ENCODE measurements at places on chromosomes 13 and 19. TPM values are rescaled to one million over a fixed set of nuclear protein-coding genes. Genes with fewer than 3 reads are reported as not detected.

SMIM7 gene
- total RNA-seq: 117 TPM

CEACAM18 gene
- not detected for total RNA-seq

DNA sequence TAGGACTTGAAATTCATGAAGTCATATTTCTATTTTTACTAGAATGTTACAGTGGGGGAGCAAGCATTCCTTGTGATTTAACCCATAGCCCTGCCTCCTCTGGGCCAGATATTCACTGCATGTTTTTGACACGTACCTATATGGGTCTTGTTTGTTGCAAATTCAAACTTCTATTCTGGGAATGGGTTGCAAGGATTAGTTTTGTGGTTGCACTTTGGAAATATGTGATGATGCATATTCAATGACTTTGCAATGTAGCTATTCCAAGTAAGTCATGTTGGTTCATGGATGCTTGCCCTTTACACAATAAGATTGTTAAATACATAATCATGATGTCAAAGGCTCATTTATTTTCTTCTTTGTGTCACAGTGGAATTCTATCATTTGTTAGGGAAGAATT lies 440.8 kb downstream of the TDRD3 start:
- DNase-seq: no peak

DNA sequence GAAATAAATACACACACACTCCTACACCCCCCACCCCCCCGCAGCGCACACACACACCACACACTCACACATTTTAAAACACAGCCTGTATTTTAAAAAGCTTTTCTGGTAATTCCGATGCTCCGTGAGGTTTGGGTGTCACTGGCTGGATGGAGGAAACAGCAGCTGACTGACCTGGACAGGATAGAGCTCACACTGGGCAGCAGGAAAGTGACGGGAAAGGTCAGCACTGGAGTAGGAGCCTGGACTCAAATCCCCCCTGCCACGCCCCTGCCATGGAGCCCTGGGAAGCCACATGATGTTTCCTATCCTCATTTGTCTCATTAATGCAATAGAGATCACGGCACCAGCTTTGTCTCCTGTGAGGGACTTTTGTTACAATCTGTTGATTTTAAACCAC lies 49.3 kb upstream of the STARD13 start:
- DNase-seq: no peak

GRCh38 chr13:66543780-66544179 lies 686.4 kb downstream of the PCDH9 start:
- DNase-seq: no peak

- no peak for DNase-seq
Measured at GRCh38 chr13:100773429-100773828, 98.8 kb upstream of the TMTC4 start.

DNA sequence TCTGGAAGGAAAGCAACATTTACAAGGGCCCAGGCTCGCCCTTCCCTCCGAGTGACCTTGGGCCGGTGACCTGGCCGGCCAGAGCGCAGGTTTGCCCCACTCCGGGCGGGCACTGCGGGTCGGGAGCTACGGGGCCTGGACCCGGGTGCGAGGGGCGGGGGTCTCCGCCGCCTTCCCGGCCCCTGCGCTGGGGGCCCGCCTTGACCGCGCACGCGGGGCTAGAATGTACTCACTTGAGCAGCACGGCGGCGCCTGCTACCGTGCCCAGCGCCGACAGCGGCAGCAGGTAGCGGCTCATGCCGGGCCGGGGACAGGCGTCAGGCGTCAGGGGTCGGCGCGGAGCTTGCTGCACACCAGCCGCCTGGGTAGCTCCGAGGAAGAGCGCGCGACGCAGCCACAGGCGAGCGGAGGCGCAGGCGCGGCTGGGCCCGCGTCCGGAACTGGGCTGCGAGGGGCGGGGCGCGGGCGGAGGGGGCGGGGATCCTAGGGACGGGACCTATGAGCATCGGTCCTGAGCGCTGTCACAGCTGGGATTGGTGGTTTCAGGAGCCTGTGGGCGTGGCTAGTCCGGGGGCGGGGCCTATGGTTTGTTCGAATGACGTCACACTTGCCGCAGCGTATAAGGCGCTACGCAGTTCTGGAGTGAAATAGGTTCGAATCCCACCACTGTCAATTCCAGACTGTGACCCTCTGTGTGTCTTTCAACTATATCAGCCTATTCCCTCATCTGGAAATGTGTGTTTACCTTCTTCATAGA lies at the start of gene RDH13:
RDH13 (minus strand) TSS at position 414 of the 757 bp plus-strand sequence; CDS start at position 298, 116 bp downstream.
- peak; percentile 98 for DNase-seq

GRCh38 chr19:50422397-50423278 lies 3.9 kb downstream of the SPIB start:
- no peak for DNase-seq

GRCh38 chr13:21175656-21176214 lies 617 bp downstream of the SKA3 start:
- DNase-seq: no peak

DNA sequence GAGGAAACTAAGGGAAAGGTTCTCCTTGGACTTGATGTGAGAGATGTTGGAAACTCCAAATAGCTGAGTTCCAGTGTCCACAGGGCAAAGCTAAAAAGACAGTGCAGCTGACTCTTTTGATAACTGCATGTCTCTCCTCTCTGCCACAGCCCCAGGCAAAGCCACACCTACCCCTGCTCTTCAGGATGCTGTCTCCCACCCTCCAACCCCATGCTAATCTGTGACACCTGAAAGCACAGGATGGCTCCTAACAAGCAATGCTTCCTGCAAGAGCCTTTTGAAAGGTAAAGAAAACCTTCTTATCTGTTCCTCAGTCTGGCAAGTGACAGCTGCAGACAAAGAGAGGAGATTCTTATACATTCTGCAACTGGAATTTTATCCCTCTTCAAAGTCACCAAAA lies 14.5 kb downstream of the SLC46A3 start:
- no peak for DNase-seq
